ENCODE measurements at places on chromosomes 2 and 18.

GRCh38 chr2:160375802-160376469 is 117.7 kb downstream of the RBMS1 start:
- no peak for DNase-seq

GRCh38 chr18:2406544-2406943 is 164.8 kb downstream of the METTL4 start:
- no peak for DNase-seq

GRCh38 chr2:239348563-239349452 is 52.0 kb downstream of the HDAC4 start:
- DNase-seq, result no peak

DNA sequence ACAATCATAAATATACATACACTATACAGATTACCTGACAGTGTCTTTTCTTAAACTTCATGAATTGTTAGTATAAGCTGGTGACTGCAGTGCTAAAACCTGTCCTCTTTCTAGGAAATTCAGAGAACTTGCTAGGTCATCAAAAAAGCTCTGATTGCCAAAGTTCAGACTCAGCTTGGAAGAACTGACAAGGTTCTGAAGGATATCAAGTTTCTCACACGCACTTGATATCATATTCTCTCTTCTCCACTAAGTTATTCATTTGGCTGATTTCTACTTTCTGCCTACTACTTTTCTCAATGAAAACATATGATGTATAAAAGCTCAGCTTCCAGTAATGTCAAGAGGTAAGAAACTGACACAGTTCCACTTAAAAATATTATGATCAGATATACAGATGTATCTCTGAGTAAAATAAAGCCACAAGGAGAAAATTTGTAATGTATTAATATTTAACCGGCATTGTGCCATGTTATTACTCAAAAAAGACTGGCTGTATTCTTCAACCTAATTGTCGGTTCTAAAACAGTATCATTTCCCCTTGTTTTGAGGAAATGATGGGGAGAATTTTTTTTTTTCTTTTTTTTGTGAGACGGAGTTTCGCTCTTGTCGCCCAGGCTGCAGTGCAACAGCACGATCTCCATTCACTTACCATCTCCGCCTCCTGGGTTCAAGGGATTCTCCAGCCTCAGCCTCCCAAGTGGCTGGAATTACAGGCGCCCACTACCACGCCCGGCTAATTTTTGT is 2.4 kb downstream of the OSBPL1A start:
- DNase-seq, result no peak

DNA sequence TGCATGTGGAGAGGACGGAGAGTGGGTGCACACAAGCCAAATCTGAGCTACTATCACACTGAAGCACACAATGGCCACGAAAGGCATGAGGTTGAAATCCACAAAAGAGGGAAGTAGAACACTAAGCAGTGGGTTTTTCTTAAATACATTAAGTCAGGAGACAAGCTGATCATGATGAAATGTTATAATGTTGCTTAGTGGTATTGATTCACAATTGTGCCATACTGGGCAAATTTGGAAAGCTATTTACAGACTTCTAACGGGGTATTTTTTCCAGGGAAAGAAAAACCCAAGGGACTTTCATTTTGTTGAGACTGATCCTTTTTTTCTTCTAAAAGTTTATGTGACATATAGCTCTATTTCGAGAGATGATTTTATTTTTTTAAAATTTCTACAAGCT is 100.8 kb upstream of the CNGA3 start:
- no peak for DNase-seq
